ENCODE measurements at places on chromosomes 7 and 10.

- DNase-seq = no peak
These were observed 649.0 kb upstream of the PCDH15 start for GRCh38 chr10:55449981-55450380.

- no peak for DNase-seq
These were observed 46.2 kb downstream of the SRRM3 start for GRCh38 chr7:76247938-76248337.

DNA sequence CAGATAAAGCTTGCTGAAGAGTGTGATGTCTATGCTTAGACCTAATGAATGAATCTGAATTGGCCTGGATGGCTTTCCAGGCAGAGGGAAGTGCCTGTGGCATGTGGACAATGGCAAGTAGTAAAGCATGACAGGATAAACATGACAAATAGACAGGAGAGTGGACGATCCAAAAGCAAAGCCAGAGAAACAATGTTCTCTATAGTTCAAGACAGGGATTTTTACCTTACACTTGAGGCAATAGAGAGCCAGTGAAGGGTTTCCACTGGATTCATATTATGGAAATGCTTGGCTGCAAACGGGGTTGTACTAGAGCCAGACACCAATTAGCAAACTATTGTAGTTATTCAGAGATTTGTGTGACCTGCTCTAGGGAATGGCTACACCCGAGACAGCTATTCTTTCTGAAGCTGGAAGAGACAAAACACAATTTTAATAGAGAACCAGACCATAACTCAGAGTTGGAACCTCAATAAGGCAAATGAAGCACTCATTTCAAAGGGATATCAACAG, 2.3 kb downstream of the AGMO start:
- DNase-seq = no peak

GRCh38 chr7:149878523-149878921, 4.8 kb downstream of the ATP6V0E2 start:
- DNase-seq = no peak

DNA sequence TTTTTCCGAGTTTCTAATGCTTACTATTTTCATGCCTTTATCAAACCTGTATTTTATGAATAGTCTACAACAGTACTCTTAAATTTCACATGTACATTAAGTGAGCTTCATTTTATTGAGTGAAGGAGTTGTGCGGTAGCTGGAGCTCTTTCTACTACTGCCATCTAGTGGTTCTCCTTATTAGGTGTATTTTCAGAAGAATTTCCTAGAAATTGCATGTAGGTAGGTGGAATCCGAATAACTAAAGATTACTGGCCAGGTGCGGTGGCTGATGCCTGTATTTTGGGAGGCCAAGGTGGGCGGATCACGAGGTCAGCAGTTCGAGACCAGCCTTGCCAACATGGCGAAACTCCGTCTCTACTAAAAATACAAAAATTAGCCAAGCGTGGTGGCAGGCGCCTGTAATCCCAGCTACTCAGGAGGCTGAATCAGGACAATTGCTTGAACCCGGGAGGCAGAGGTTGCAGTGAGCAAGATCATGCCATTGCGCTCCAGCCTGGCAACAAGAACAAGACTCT, 38.3 kb downstream of the LRRC72 start:
- peak; percentile 29 for DNase-seq

- no peak for DNase-seq
These were observed 121.6 kb downstream of the LRRC18 start for GRCh38 chr10:48818081-48818480.

GRCh38 chr10:114042895-114043531, 653 bp upstream of the ADRB1 start:
- DNase-seq = peak; percentile 5

DNA sequence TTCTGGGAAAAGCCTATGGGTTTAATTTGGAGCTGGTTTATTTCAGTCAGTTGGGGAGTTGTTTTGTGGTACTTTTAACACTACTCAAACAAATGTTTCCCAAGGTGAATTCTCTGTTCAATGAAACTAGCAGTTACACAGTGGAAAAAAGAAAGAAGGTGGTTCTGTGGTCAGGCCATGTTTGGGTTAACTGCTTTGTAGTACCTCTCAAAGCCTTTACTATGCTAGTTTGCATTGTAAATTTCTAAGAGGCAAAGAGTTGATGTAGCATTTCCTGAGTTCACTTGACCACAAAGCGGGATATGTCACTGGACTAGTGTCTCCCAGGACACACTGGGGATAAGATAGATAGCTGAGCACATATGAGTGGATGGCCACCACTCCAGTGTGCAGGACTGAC, 145.4 kb downstream of the KIF20B start:
- DNase-seq = no peak

DNA sequence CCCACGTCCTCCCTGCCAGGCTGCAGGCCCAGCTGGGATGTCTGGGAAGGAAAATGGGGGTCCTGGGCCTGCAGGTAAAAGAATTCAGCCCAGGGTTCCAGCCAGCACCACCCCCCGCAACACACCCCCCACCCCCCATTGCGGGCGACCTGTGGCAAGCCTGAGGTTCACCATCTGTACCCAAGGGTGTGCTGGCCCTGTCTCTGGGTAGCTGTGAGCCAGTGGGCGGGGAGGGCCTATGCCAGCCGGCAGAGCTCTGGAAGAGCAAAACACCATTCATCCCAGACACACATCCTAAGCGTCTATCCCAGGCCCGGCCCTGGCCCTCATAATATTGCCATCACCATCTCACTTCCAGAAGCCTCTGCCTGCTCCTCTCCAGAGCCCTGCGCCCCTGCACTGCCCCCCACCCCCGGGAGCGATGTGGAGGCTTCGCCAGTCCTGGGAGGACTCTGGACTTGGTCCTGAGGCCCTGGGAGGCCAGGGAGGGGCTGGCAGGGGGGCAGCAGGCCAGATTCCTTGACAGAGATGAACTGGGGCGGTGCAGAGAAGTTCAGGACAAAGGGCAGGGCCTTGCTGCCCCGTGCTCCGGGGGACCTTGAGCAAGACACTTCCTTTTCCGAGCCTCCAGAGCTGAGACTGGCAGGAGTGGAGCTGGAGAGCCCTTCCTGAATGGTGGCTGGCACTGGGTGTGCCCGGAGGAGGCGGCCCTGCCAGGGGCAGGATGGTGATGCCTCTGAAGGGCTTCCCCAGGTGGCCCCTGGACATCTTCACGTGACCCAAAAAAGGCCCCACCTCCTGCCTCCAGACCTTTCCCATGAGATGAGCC, 8.7 kb upstream of the TTYH3 start:
- no peak for DNase-seq

DNA sequence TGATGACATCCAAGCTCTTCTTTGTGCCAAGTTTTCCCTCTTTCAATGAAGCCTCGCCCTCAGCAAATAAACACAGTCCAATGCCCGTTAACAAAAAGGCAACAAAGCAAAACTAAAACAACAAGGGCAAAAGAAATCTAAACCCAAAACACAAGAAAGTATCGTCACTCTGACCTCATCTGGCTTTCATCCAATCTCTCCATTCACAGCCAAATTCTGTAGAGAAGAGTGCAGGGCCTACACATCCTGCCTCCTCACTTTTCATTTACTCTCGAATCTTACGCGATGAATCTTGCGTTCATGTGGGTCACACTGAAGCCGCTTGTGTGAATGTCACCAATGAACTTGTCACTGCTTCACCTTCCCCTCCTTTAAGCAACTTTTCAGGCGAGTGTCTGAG, 15.9 kb upstream of the AKR1E2 start:
- DNase-seq = no peak

- no peak for DNase-seq
These were observed 77.7 kb downstream of the RBM33 start for GRCh38 chr7:155722118-155722517.
